Caco-2 (cell line): ENCODE measurements at places on chromosomes 13 and 19. TPM values are rescaled to one million over a fixed set of nuclear protein-coding genes. Genes with fewer than 3 reads are reported as not detected.
A peak's percentile ranks its signal among the peaks of the same experiment; 100 is the strongest.

The ABCA7 gene
- 43.5 and 45.9 TPM in 2 replicates for total RNA-seq

DNA sequence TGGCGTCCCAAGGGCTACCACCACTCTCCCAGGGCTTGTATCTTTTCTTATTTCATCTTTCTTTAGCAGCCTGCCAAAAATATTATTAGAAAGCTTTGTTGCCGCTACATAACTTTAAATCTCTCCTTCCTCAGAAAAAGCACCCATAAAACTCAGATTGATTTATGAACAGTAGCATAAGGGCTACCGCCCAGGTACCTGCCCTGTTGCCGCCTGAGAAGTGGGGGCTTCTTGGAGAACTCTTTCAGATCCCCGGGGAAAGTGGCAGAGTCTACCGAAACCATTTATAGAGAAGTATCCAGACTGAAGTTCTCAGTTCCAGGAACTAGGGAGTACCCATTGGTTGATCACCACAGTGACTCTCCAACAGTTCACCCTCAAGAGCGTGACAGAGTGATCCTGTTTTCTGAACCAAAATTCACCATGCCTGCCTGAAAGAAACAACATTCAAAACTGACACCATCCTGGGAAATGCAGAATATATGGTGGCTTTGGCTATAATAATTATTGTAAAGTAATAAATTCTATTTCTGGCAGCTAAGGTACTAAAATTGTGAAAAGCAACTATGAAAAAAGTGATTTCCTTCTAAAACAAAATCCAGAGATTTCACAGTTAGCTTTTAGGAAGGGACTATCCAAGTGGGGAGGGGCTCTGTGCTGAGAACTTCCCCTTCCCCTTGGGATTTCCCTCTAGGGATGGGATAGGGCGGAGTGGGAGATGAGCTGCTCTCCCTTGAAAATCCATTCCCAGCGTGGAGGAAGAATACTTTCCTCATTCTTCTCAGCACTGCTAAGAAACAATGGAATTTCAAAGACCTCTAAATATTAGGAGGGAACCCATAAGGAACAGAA is 877 bp upstream of the N4BP2L1 start:
- H3K27ac ChIP-seq = peak overlapping the region; percentile 69
- no peak for DNase-seq
- H3K4me1 ChIP-seq = peaks cover 22% of the 10 kb centered on the region
- no peaks in the 10 kb centered on the region for H3K27me3 ChIP-seq

GRCh38 chr19:12648088-12648487 is 18.5 kb downstream of the MAN2B1 start:
- no peaks in the 10 kb centered on the region for H3K36me3 ChIP-seq
- no peak overlapping the region for H3K4me3 ChIP-seq
- no peaks in the 10 kb centered on the region for H3K4me1 ChIP-seq
- H3K27ac ChIP-seq = no peak overlapping the region

- H3K4me1 ChIP-seq = no peaks in the 10 kb centered on the region
- H3K4me3 ChIP-seq = no peak overlapping the region
Measured at GRCh38 chr13:60435762-60436374, 38.8 kb downstream of the TDRD3 start.
